Progenitor cell of endocrine pancreas (in vitro differentiated cells): ENCODE measurements at places on chromosomes 6 and 20. TPM values are rescaled to one million over a fixed set of nuclear protein-coding genes. Genes with fewer than 3 reads are reported as not detected.

GRCh38 chr6:41411961-41412360 lies 76.6 kb downstream of the NCR2 start:
- H3K27ac ChIP-seq: no peak overlapping the region
- no peak overlapping the region for H3K4me3 ChIP-seq
- DNase-seq: no peak

GRCh38 chr6:89997456-89998445 lies 103.5 kb downstream of the GJA10 start:
- H3K36me3 ChIP-seq: no peaks in the 10 kb centered on the region
- H3K27me3 ChIP-seq: no peaks in the 10 kb centered on the region
- DNase-seq: no peak

DNA sequence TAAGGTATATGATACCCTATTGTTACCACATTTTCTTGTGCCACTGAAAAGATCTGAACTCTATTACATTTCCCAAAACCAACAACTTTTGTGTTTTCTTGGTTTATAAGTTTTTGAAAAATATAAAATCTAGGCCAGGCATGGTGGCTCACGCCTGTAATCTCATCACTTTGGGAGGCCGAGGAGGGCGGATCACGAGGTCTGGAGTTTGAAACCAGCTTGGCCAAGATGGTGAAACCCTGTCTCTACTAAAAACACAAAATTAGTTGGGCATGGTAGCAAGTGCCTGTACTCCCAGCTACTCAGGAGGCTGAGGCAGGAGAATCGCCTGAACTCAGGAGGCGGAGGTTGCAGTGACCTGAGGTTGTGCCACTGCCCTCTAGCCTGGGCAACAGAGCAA lies 34.3 kb downstream of the SAMHD1 start:
- H3K36me3 ChIP-seq: peaks cover 4% of the 10 kb centered on the region
- H3K27ac ChIP-seq: no peak overlapping the region
- no peak overlapping the region for H3K4me3 ChIP-seq
- no peaks in the 10 kb centered on the region for H3K27me3 ChIP-seq
- no peak for DNase-seq

DNA sequence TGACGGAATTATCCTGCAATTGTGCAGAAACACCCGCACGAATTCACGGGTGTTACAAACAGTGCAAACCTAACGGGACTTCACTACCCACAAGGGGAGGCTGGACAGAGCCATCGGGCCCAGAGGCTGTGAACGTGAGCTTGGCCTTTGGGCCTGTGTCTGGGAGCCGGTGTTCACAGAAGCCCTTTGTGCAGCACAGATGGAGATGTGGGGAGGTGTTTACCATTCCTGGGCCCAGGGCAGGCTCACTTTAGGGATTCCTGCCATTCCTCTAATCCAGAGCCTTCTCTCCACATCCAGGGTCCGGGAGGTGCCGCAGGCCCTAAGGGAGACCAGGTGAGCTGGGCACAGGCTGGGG lies 15.0 kb downstream of the COL9A3 start:
- no peaks in the 10 kb centered on the region for H3K27me3 ChIP-seq
- H3K27ac ChIP-seq: no peak overlapping the region
- peaks cover 11% of the 10 kb centered on the region for H3K4me1 ChIP-seq
- peaks cover 4% of the 10 kb centered on the region for H3K36me3 ChIP-seq

Gene DACT2
- 30.5 and 33.2 TPM in 2 replicates for total RNA-seq

Gene CEP43
- total RNA-seq: 39.0 and 47.1 TPM in 2 replicates

DNA sequence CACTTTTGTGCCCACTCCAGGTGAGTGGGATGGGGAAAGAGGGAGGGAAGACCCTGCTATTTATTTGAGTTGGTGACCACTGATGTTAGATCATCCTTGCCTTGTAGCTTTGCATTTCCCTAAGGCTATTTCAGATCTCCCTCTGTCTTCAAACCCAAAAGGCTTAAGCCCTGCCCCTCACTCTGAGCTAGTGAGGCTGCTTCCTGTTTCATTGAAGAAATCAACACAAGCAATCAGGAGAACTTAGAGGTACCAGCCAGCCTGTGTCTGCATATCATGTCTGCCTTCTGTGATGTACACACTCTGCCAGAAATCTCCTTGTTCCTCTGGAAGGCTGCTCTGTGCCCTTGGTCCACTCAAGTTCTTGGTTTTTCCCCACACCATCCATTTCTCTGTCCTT lies 135.3 kb downstream of the ARID1B start:
- H3K27ac ChIP-seq: peak overlapping the region; percentile 0
- H3K4me1 ChIP-seq: peaks cover 9% of the 10 kb centered on the region
- H3K27me3 ChIP-seq: no peaks in the 10 kb centered on the region
- no peak for DNase-seq
- H3K36me3 ChIP-seq: peaks cover 3% of the 10 kb centered on the region

GRCh38 chr6:81894306-81894705 lies 141.8 kb upstream of the TENT5A start:
- DNase-seq: no peak
- H3K4me1 ChIP-seq: peaks cover 2% of the 10 kb centered on the region
- H3K27me3 ChIP-seq: peaks cover 4% of the 10 kb centered on the region
- no peak overlapping the region for H3K27ac ChIP-seq
- H3K36me3 ChIP-seq: no peaks in the 10 kb centered on the region

DNA sequence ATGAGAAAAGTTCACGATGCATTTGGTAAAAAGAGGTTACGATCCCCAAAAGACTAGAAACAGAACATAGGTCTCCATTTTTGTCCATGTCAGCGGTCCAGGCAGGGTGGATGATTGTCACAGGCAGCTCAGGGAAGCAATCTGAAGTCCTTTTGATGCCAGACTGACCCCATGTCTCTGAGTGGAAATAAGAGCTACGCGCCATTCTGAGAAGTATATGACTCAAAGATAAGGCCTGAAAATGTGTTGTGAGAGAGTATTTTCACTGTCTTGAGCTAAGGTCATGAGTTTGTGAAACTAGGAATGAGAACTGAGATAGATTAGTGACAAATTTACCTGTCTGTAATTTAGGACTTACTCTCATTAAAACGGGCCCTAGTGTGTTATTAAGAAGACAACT lies 69.5 kb downstream of the LYRM4 start:
- H3K4me1 ChIP-seq: peaks cover 14% of the 10 kb centered on the region
- no peak overlapping the region for H3K27ac ChIP-seq
- DNase-seq: no peak
- H3K27me3 ChIP-seq: no peaks in the 10 kb centered on the region

Gene ASF1A
- total RNA-seq: 29.5 and 30.5 TPM in 2 replicates

Gene CRISP3
- not detected in 2 replicates for total RNA-seq

DNA sequence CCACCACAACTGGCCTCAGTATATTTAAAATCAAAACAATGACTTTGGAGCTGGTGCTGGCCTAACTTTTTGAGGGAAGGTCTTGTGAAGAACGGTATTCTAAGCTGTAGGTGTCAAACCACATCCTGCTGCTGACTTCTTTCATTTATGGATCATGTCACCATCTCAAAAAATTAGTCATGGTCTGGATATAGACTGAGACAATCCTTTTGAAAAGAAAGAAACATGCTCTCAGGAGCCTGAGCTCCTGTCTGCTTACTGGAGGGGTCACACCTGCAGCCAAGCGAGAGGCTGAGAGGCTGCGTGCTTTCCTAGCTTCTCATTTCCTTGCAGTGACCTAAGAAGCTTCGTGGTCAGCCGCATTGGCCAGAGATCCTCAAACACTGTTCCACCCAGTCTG lies 55.2 kb downstream of the TIAM2 start:
- DNase-seq: no peak
- no peaks in the 10 kb centered on the region for H3K4me1 ChIP-seq
- H3K27ac ChIP-seq: no peak overlapping the region
- no peaks in the 10 kb centered on the region for H3K36me3 ChIP-seq
- no peak overlapping the region for H3K4me3 ChIP-seq
